Stimulated activated CD4-positive, alpha-beta T cell treated with anti-CD3 and anti-CD28 coated beads, TNF-alpha, amount 100 ng/mL, for 1 hour (primary cell): ENCODE measurements at places on chromosomes 4 and X.

DNA sequence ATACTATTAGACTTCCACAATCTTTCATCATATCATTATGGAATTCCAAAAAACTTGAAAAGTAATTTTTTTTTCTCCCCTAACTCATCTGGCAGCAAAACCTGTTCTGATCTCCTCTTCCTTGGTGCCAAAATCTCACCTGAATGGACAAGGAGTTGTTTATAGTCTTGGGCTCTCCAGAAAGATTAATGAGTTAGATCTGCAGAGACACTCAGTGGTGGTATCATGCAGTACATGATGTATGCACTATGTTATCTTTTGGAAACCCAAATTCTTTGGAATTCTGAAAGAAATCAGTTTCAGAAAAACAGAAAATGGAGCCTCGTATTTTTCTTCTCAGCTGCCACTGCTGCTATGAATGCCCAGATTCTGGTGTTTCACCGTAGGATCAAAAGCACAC lies 11.7 kb downstream of the GPM6B start:
- DNase-seq: no peak

DNA sequence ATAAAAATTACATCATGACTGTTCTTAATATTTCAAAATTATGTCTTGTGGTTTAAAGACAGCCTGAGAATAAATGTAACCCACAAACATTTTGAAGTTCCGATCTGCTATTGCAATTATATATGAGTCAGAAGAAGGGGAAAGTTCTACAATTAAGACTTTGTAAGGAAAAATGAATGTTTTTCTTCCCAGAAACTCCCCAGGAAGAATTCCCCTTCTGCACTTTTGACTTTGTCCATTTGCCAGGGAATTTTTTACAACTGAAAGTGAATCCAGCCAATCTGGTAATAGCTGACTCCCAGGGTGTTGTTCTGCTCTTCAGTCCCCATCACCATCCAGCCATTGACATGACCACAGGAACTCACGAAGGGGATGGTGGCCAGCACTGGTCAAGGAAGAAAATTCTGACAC lies 61.6 kb upstream of the NOCT start:
- DNase-seq: no peak

DNA sequence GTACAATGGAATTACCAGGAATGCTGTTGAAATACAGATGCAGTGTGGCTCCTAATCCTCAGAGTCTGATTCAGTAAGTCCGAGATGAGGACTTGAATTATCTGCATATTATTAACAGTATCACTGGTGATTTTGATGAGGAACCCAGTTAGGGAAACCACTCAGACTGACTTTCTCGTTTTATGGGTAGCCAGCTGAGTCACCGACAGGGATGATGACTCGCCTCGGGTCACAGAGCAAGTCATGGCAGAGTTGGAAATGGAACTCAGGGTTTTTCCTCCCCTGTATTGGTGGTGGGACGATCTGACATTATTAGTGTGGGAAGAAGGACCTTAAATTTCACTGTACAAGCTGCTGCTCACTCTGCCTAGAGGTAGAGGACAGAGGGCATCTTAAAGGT lies 51.3 kb downstream of the RTL9 start:
- no peak for DNase-seq

- DNase-seq: no peak
Observed at GRCh38 chr4:2871911-2872310, 28.3 kb downstream of the ADD1 start.

DNA sequence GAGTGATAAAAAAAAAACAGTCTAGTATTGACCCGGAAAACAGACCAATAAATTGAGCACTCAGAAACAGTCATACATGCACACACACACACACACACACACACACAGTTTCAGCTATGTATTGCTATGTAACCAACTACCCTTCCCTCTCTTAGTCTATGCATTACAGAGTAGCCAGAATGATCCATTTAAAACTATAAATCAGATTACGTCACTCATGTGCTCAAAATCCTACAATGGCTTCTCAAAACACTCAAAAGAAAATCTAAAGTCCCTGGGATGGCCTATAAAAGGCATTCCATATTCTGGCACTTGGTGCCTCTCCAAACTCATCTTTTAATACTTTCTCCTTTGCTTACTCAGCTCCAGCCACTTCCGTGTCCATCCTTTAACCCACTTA lies 46.5 kb upstream of the ZIC3 start:
- no peak for DNase-seq

- no peak for DNase-seq
Observed at GRCh38 chr4:120750152-120750525, 172.4 kb downstream of the PRDM5 start.

DNA sequence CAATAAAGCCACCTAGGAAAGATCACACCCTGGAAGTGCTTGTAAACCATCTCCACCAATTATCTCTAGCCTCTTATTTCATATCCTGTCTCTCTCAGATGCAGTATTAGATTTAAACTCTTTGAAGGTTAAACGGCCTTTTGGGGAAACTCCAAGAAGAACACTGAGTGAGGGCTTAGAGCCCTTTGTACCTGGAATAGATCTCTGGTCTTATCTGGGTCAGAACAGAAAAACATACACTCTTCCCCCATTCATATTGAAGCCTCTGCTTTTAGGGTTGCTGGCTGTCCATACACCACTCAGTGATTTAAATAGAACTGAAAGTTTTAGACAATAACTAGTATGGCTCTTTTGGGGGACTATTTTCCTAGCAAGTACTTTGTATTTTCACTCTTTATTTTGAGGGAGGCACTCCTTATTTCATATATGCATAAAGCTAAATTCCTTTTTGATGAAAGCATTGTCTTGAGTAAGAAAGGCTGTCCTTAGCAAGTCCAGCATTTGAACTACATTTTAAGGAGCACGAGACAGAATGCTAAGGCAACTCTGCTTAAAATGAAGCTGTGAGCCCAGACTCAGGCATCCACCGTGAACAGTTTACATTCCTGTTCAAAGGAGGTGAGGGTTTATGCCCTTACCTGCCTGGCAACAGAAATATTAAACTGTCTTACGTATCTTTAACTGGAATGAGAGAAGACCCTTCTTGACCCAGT lies 17.4 kb downstream of the YY2 start:
- DNase-seq: no peak

DNA sequence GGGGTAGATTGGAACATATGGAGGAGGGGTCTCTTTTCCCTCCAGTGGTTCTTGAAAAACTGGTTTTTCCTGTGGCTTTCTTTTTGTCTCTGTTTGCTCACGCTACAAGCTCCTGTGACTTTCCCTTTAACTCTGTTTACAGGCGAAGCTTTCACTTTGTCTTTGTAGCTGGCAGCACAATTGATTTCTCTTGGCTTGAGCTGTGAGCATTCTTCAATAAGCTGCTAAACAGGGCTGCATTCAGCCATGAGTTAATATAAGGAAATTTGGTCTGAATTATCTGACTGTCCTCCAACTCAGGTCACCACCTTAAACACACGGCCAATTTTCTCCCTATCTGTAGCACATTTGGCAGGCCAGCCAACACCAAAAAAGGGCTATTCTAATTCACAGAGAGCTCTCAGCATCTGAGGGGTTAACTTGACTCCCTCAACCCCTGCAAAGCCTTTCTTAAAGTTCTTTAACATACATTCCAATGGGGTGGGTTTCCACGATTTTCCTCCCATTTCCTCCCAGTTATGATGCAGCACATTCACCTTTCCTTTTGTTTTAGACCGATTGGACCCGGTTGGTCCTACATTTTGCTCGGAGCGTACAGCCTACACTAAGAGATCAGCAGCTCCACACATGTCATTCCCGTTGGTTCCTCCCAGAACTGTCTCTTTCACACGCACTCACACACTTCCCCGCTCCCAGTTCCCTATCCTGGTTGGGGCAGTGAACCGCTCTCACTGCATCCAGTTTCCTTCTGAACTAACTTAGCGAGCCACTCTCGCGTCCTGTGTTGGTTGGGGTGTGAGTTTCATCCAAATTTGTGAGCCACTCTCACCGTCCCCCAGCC lies 45.4 kb downstream of the UGT2A3 start:
- no peak for DNase-seq

GRCh38 chrX:132802033-132802432 lies 156.4 kb downstream of the HS6ST2 start:
- no peak for DNase-seq

- DNase-seq: no peak
Observed at GRCh38 chrX:23993012-23993633, 33.9 kb downstream of the KLHL15 start.

GRCh38 chrX:74295101-74295500 lies 8.9 kb upstream of the ZCCHC13 start:
- no peak for DNase-seq

- no peak for DNase-seq
Observed at GRCh38 chr4:80967346-80967745, 63.2 kb upstream of the BMP3 start.

DNA sequence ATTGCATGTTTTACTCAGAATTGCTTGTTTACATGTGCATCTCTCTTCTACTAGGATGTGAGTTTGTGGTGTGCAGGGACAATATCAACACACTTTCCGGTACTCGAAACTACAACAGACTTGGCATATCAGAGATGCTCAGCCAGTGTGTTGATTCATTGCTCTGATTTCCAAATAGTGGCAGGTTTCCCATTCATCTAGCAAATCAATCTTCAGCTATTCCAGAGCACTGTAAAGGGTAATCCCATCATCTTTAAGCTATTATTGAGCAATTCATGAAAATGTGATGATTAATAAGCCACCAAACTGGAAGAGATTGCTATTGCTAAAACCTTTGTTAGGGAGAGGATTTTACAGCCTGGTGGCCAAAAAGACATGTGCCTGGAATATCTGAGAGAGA lies 574.2 kb upstream of the CPEB2 start:
- DNase-seq: no peak
